ENCODE measurements at places on chromosomes 4 and X. TPM values are rescaled to one million over a fixed set of nuclear protein-coding genes. Genes with fewer than 3 reads are reported as not detected.

Gene PRDM5
- total RNA-seq = 23.7 TPM

Gene RHOXF2B
- total RNA-seq = not detected

Gene ALG13
- total RNA-seq = 44.3 TPM

Gene TRAM1L1
- total RNA-seq = 1.2 TPM

Gene SGMS2
- 0.73 TPM for total RNA-seq

DNA sequence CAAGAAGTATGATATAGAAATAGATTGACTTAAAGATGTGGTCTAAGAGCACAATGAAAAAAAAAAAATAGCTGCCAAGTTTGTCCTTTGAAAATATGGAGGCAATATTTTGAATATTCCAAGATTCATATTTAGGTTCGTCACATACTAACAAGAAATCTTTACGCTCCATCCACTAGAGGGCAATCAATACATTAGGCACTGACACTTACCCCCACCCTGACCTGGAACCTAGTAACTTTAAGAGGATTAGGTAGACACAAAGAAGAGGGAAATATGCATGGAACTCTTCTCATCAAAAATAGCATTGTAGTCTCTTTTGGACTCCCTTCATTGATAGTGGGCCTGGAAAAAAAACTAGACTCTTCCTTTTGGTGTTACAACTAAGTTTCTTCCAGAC is 1108.1 kb downstream of the PCDH19 start:
- no peaks in the 10 kb centered on the region for H3K4me1 ChIP-seq
- H3K27me3 ChIP-seq = no peaks in the 10 kb centered on the region
- no peak for DNase-seq
- no peak overlapping the region for H3K4me3 ChIP-seq
- no peak overlapping the region for H3K27ac ChIP-seq
- H3K36me3 ChIP-seq = no peaks in the 10 kb centered on the region

GRCh38 chr4:185461565-185461964 is 10.0 kb downstream of the CCDC110 start:
- no peak overlapping the region for H3K27ac ChIP-seq
- H3K4me1 ChIP-seq = peaks cover 5% of the 10 kb centered on the region
- H3K4me3 ChIP-seq = no peak overlapping the region
- H3K36me3 ChIP-seq = no peaks in the 10 kb centered on the region

- no peak overlapping the region for H3K4me3 ChIP-seq
- no peak for DNase-seq
- H3K36me3 ChIP-seq = no peaks in the 10 kb centered on the region
- no peaks in the 10 kb centered on the region for H3K4me1 ChIP-seq
Measured at GRCh38 chrX:38081909-38082308, 75.6 kb downstream of the SYTL5 start.

DNA sequence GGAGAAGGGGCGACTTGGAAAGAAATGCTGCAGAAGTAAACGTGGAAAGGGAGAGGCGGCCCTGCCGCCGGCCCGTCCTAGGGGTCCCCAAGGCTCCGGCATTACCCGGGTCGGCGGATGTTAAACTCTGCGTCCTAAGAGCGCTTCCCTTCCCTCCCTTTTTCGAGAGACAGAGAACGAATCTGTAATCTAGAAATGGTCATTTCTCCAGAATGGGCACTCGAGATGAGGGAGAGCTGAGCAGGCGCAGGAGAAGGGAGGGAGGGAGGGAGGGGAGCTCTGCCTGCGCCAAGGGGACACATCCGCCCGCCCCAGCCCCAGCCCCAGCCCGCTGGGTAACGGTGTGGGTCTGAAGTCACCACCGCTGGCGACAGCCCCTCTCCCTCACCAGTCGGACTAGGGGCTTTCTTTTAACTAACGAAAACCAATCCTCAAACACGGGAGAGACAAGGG is 1.7 kb downstream of the HCFC1 start:
- DNase-seq = no peak
- H3K36me3 ChIP-seq = no peaks in the 10 kb centered on the region
- H3K27ac ChIP-seq = no peak overlapping the region
- peak overlapping the region; percentile 99 for H3K4me3 ChIP-seq

DNA sequence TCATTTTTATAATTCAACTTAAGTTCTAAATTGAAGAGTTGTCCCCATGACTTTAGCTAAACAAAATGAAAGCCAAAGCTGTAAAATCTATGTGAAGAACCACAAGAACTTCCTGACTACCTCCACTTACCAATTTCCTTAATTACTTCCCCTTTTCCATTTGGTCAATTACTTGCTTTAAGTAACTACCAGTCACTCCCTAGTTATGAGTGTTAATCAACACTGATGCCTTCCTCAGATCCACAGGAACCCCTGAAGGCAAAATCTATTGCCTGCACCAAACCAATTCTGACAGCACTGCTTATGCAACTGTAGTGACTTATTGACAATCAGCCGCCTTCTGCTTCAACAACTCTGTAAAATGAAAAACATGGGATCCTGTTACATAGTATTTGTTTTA is 10.5 kb downstream of the RBMX start:
- H3K27me3 ChIP-seq = no peaks in the 10 kb centered on the region
- no peak overlapping the region for H3K27ac ChIP-seq
- no peak overlapping the region for H3K4me3 ChIP-seq
- peaks cover 10% of the 10 kb centered on the region for H3K36me3 ChIP-seq
- DNase-seq = no peak

GRCh38 chr4:52093466-52093865 is 42.4 kb downstream of the SPATA18 start:
- H3K36me3 ChIP-seq = no peaks in the 10 kb centered on the region
- H3K27me3 ChIP-seq = no peaks in the 10 kb centered on the region
- no peak overlapping the region for H3K4me3 ChIP-seq
- no peaks in the 10 kb centered on the region for H3K4me1 ChIP-seq
- no peak overlapping the region for H3K27ac ChIP-seq
- no peak for DNase-seq
